BJ (cell line): ENCODE measurements at places on chromosomes 1 and 21. TPM values are rescaled to one million over a fixed set of nuclear protein-coding genes. Genes with fewer than 3 reads are reported as not detected.

GRCh38 chr1:6256645-6257044, 4.3 kb downstream of the GPR153 start:
- DNase-seq: no peak

- no peak for DNase-seq
Measured at GRCh38 chr1:114756949-114757454, 782 bp downstream of the CSDE1 start.

DNA sequence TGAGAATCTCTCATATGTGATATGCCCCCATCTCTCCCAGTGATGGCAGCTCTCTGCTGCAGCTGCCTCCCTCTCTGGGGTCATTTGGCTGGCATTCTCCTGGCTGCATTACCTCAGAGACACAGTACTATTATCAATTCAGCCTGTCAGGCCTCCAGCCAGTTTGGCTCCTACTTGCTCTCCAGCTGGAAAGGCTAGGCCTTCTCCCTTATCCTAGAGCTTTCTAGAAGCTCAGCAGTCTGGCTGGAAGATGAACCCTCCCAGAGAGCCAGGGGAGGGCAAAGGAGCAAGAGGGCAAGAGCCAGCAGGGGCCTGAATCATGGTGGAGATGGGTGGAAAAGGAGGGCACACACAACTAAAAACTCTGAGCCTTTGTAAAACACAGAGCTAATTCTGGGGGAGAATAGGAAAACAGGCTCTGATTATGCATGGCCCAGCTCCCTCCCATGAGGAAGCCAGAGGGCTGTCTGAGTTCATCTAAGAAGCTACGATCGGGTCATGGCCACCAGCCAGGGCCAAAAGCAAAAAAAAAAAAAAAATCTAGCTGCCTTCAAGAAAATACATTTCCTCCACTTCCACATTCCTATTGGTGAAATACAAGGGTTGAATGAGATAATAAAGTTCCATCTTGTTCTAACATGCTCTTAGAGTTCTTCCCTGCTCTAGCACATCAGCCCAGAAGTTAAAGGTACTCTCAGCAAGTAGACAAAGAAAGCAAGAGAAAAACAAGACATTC, 8.8 kb downstream of the LAMB3 start:
- DNase-seq: no peak

DNA sequence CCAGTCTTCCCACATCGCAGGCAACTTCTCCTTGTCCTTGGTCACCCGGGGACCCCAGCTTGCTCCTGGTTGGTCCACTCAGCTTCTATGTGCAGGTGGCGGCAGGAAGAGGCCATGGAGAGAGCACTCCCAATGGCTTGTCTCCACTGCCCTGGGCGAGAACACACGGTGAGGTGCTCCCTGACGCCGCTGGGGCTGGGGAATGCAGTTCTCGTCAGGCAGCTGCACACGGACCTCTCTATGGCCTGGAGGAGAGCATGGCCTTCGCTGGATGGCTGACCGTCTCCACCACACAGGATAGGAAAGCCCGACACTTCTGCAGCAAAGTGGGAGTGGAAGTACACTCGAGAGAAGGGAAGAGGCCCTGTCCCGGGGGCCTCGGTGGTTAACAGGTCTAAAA, 11.8 kb downstream of the C1orf174 start:
- no peak for DNase-seq

DNA sequence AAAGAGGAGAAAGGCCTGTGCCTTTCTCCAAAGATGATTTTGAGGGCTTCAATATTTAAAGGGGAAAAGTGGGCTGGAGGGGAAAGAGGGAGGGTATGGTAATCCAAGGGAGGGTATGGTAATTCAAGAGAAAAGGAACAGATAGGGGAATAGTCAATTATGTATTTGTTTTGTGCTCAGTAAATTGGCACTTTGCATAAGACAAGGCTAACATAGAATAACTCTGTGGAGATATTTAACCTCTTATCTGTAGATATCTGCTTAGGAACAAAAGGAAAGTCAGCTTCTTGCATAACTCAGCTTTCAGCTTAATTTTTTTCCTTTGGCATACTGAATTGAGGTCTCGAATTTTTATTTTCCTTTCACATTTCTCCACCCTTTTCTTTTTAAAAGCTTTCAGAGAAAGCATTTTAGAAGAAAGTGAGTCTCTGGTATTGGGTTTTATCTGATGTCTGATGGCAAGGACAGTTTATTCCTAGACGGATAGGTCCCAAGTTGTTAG, 119.9 kb upstream of the F3 start:
- no peak for DNase-seq

DNA sequence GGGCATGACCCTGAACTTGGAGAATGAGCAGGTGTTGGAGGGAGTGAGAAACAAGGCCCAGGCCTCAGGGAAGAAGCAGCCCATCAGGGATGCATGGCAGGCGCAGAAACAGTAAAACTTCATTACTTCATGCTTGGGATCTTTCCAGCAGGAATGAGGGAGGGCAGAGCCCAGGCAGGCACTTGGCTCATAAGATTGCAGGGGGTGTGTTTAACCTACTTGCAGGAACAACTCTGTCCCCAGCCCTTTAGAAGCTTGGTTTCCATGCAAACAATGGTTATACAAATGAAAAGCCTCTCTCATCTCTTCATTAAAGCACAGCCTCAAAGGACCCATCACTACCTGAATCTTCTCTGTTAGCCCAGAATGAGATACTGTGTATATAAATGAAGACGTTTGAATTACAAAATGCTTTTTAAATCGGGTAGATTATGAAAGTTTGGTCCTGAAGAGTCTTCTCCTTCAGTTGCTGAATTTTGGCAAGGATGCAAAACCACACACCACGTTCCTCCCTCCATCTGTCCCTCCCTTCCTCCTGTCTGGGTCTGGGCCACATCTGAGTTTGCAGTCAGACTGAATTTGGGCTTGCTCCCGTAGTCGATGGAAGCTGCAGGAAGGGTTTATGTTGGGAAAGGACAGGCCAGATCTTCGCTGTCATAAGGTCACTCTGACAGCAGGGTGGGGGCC, 154.4 kb upstream of the KLHDC7A start:
- DNase-seq: no peak

DNA sequence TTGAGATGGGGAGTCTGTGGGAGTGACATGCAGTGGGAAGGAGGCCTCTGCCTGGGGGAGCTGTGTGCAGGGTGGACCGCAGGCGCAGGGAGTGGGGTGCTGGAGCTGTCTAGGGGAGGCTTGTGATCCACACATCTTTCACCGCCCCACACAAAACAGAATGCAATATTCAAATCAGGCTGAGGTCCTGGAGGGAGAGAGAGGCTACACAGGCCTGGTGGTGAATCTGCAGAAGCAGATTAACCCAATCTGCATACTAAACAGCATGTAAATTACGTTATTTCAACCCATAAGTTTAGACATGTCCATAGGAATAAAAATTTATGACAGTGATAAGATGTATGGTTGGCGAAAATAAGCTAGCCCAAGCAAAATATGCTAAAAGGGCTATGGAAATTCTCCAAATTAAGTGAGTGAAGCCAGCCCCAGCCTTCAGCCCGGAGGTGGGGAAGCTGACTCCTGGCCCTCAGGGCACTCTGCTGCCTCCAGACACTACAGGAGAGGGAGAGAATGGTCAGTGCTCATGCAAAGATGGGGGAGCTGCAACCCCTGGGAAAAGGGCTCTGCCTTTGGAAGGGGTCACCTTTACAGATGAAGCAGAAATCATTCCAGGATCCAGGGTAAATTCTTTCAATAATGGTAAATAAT, 156.2 kb upstream of the CTTNBP2NL start:
- DNase-seq: no peak

- no peak for DNase-seq
Measured at GRCh38 chr1:175628548-175629317, 114.7 kb downstream of the TNR start.

GRCh38 chr1:1135339-1136136, 19.6 kb upstream of the C1orf159 start:
- no peak for DNase-seq

GRCh38 chr21:34073032-34073748, at the start of the genes MRPS6 and SLC5A3:
TSS of gene MRPS6 (plus strand) at chr21:34073578. CDS start at chr21:34073701, 123 bp downstream.
TSS of gene SLC5A3 (plus strand) at chr21:34073578. CDS start at chr21:34095199, 21,621 bp downstream.
- DNase-seq: no peak

GRCh38 chr1:3578433-3578805, 32.9 kb downstream of the MEGF6 start:
- DNase-seq: no peak

GRCh38 chr1:204199579-204199978, 3.3 kb upstream of the KISS1 start:
- DNase-seq: no peak

Gene NBPF10
- 0.77 and 1.0 TPM in 2 replicates for polyA plus RNA-seq

Gene TIAM1
- 0.07 and 0.11 TPM in 2 replicates for polyA plus RNA-seq

Gene L1TD1
- 0.01 TPM in 1 of 2 replicates, not detected in the other for polyA plus RNA-seq

Gene RHCE
- polyA plus RNA-seq: 0.49 and 0.59 TPM in 2 replicates

Gene IL22RA1
- not detected in 2 replicates for polyA plus RNA-seq

Gene TCHHL1
- not detected in 2 replicates for polyA plus RNA-seq

Gene NAV1
- 15.6 and 21.6 TPM in 2 replicates for polyA plus RNA-seq
